ENCODE measurements at places on chromosomes 3 and 15.

DNA sequence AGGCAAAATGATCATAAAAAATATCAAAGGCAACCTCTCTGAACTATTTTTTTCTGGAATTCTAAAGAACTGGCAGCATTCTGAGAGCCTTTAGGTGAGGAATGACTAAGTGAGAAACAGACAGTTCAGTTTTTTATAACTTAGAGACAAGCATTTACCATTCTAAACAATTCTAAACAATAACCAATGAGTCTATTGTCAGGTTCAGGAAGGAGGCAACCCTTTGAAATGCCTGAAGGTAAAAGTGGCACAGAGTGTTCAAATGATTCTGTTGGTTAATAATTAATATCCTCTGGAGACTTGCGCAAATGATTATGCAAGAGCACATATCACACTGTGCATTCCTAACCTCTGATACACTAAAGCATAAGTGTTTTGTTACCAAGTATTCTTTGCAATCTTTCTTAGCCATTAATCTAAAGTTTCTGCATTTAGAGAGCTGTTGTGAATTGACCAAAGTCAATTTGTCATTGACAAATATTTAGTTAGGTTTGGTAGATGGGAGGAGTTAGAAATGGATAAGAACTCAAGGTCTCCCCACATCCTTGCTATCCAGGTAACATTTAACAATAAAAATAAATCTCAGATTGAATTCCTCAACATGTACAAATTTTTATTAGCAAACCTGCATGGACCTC is 9.2 kb upstream of the TGFBR2 start:
- DNase-seq = no peak

GRCh38 chr3:114216186-114216970 is 21.0 kb downstream of the ZNF80 start:
- no peak for DNase-seq

- no peak for DNase-seq
Measured at GRCh38 chr3:156250550-156250949, 130.2 kb downstream of the KCNAB1 start.

GRCh38 chr15:27133249-27133648 is 162.3 kb downstream of the GABRG3 start:
- no peak for DNase-seq

DNA sequence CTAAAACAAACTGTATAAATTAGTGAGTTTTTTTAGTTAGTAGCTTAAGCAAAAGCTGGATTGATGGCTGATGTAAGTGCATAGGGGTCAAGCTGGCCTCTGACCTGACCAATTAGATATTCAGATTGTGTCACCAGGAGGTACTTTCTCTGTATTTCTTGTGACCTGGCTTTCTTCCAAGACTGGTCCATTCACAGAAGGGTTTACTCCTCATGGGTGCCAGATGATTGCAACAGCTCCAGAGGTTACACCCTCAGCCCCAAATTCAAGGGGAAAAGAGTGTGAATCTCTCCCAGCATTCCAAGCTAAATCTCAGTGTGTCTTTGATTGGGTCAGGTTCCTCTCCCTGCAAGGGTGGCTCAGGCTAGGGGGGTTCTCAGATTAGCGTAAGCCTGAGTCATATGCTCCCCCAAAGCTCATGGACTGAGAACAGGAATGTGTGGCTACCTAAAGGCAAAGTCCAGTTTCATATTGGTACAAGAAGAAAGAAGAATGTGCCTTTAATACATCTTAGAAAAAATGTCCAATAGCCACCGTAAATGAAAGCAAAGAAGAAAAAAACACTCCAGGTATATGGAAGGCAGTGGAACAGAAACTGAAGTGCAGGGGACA is 16.5 kb downstream of the PML start:
- DNase-seq = no peak

DNA sequence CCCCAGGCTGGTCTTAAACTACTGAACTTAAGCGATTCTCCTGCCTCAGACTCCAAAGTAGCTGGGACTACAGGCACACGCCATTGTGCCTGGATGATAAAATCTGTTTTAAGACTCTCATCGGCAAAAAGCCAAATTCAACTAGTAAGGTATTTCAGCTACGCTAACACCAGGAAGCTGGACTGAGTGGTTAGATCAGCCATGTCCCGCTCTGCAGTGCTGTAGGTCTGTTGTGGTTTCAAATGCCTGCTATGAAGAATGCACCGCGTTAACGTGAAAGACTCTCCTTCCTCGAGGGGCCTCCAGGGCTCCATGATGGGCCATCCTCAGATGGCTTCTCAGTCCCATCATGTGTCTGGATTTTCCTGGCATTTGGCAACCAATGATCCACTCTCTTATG is 70.2 kb downstream of the PCOLCE2 start:
- DNase-seq = no peak

DNA sequence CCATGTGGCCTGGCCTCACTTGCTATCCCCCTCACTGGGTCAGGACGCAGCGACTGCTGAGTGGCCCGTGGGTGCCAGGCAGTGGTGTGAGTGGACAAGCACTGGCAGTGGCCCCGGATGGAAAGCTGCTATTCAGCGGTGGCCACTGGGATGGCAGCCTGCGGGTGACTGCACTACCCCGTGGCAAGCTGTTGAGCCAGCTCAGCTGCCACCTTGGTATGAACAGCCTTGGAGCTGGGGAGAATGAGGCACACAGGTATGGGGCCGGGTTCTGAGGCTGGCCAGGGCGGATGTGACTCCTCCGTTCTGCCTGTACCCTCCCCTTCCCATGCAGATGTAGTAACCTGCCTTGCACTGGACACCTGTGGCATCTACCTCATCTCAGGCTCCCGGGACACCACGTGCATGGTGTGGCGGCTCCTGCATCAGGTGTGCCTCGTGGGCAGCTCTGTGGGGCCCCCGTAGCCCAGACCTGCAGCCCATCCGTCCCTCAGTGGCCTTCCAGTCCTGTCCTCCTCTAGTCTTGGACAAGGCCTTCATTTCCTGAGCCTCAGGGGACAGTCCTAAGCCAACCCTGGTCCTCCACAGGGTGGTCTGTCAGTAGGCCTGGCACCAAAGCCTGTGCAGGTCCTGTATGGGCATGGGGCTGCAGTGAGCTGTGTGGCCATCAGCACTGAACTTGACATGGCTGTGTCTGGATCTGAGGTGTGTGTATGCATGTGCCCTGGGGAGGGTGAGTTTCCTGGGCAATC is 28.2 kb downstream of the NBEAL2 start:
- no peak for DNase-seq

DNA sequence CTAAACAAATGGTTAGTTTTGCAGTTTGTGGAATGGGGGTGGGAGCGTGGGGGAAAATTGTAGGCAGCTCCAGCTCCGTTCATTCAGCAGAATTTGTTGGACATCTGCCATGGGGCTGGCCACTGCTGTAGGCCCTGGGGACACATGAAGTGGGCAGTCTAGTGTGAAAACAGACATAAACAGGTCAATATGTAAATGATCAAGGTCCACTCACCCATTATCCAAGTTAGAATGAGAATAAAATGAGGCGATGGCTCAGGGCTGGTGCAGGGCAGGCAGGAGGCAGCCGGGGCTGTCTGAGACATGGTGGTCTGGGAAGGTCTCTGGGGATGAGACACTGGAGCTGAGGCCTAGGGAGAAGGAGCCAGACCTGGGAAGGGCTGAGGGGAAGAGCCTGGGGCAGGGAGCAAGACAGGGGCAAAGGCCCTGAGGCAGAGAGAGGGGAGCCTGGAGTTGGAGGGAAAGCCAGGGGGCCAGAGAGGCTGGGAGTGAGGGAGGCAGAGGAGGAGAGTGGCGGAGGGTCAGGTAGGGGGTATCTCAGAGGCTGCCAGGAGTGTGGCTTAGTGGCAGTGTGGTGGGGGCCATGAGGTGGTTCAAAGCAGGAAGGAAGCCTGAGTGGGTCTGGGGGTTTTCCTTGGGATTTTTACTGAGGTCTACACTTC is 6.2 kb upstream of the SLC6A6 start:
- no peak for DNase-seq

- peak; percentile 29 for DNase-seq
Measured at GRCh38 chr3:12479919-12480427, 4.3 kb upstream of the TSEN2 start.

- DNase-seq = no peak
Measured at GRCh38 chr15:63191895-63192618, 2.7 kb downstream of the RAB8B start.

DNA sequence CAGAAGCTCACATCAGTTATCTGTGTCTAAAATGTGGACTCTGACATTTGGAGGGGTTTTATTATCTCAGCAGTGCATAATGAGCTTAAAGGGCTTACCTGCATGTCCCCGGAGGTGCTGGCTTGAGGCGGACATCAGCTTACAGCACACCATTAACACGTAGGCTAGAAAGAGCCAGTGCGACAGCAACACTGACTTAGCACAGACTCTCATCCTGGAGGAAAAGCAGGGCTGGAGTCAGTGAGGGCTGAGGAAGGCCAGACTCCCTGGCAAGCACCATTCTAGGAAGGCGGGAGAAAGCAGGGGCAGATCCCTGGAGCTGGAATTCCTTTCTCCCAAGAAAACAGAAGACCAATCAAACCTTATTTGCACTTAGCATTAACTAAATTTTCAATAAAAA is 51.7 kb downstream of the TAFA4 start:
- no peak for DNase-seq

DNA sequence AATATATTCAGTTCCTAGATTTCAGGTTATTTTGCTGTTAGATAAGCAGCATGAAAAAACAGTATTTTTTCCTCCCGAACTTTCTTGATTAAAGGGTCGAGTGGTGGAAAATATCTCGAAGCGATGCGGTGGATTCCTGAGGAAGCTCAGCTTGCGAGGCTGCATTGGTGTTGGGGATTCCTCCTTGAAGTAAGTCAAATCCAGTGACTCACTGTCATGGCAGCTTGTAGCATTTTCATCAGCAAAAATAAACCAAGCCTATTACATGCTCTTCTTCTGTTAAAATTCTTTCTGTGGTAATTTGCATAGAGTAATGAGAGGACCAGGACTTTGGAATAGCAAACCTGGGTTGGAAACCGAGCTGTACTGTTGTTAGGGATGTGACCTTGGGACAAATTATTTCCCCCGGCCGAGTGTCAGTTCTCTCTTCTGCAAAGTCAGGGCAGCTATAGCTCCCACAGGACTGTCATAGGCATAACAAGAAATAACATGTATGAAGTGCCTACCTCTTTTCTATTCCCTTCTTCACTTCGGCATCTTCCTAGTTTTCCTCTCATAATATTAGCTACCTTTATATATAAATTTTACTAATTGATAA is 75.6 kb downstream of the UBP1 start:
- no peak for DNase-seq

DNA sequence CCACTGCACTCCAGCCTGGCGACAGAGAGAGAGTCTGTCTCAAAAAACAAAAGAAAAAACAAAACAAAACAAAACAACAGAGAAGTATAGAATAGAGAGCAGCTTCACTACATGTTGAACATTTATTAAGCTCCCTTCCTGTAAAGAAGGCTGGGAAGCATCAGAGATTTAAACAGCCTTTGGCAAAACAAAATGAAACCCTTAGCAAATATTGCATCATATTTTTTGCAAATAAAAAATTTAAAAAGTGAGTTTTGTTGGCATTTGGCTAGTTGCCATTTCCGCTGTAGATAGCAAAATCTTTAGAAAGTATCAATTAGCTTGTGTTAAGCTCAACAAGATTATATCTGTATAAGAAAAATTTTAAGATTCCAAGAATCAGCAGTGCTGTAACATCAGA is 151.2 kb downstream of the SERPINI1 start:
- DNase-seq = no peak

DNA sequence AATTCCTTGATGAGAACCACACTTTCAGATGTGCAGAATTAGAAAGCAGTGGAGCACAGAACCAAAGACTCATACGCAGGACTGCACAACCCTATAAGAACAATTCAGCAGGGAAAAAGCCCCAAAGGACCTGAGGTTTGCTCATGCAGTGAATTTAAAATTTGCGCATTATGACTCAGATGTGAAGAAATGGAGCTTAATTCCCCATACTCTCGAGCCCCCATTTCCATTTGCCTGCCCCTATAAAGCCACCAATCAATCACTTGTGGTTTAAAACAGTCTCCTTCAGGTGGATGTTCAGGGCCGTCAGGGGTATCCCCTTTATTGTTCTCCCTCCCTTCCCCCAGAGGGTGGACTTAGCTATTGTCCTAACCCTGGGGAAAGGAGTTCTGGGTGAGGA is 221.2 kb downstream of the IGSF11 start:
- DNase-seq = no peak

DNA sequence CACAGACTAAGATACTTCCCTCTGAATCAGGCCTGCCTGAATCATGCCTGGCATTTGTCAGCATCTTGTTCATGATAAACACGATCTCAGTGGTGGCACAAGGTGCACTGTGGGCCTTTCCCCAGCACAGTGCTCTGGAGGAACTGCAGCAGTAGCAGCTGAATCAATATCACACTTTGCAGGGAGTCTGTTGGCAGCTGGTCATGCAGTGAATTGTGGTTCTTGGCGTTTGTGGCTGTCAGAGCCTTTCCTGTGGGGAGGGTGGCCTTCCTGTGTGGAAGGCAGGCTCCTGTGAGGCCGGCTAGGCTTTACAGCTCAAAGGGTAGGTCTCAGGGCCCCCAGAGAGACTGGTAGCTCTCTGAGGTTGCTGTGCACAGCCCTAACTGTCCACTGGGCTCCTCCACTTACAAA is 54.4 kb upstream of the TLE3 start:
- DNase-seq = peak; percentile 78

GRCh38 chr15:57861815-57862586 is 155.5 kb downstream of the POLR2M start:
- DNase-seq = no peak

DNA sequence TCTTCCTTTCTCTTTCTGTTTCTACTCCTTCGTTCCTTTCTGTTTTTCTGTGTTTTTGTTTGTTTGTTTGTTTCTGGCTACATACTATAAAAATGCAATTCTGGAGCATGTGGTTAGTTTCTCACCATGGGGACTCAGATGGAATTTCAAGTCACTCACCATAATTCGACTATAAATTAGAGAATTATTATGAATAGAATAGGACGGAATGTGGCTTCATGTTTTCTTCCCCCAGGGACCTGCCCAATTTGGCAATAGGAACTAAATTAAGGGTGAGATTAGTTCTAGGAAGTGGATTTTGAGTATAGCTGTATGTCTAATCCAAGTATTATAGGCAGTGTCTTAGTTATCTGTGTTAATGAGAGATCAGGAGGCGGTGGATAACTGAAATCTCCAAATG is 96.9 kb downstream of the THSD4 start:
- DNase-seq = no peak

- no peak for DNase-seq
Measured at GRCh38 chr3:73707772-73708171, 83.0 kb upstream of the PDZRN3 start.

GRCh38 chr15:72136170-72137051 is 18.2 kb downstream of the SENP8 start:
- peak; percentile 86 for DNase-seq

DNA sequence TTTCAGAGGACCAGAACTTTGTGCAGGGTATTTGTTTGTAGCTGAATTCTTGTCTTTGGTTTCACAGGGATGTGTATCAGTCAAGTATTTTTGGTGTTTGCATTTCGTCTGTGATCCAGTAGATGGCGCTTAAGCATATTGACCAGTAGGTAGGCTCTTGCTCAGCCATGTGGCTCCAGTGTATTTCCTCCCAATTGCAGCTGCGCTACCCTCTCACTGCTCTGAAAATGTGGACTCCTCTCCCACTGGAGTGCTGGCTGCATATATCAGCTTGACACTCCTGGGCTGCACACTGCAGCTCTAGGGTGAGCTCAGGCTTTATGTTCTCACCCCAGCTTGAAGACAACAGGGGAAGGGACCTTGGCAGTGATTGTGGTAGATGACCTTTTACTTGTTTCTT is 1264.3 kb upstream of the ALCAM start:
- DNase-seq = peak; percentile 27

GRCh38 chr3:37897763-37898162 is 36.1 kb downstream of the CTDSPL start:
- no peak for DNase-seq

All from NCI-H345 (cell line).